Omental fat pad (tissue), 4 donors: ENCODE measurements at places on chromosomes 6 and 20.

DNA sequence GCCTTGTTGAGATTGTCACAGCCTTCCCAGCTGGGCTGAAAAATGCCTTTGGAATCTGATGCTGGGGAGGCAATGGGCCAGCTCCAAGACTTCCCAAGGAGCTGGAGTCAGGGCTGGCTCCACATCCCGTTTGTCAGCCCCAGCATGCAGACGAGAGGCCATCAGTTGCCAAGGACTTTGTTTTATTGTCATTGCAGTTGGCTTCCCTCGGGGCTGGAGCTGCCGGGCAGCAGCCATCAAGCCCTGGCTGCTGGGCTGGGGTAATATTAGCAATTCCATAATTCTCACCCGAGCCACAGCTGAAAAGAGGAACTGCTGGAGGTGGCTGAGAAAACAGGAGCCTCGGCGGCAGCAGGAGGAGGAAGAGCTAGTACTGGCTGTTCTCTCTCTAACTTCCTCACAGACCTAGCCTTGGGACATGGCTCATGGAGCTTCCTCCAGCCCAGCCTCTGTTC is 182.5 kb downstream of the CDC5L start:
- no peak for DNase-seq

GRCh38 chr6:23097566-23097965 is 528.2 kb downstream of the HDGFL1 start:
- DNase-seq: no peak

GRCh38 chr6:57432157-57432556 is 114.7 kb downstream of the PRIM2 start:
- DNase-seq: no peak

DNA sequence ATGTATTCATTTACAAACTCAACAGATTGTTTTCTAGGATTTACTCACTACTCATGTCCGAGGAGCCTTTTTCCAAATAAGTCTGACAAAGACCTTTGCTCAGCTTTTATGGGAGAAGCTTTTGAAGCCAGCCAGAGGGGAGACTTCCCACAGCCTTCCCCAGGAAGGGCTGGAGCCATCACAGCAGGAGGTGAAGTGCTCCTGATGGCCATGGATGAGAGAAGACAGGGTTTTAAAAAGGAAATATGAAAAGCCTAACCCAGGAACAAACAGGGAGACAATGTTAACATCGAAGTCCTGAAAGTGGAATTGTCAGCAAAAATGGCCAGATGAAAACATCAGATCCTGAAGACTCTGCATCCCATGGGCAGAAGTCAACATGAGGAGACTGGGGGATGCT is 11.6 kb upstream of the TAGAP start:
- no peak for DNase-seq

DNA sequence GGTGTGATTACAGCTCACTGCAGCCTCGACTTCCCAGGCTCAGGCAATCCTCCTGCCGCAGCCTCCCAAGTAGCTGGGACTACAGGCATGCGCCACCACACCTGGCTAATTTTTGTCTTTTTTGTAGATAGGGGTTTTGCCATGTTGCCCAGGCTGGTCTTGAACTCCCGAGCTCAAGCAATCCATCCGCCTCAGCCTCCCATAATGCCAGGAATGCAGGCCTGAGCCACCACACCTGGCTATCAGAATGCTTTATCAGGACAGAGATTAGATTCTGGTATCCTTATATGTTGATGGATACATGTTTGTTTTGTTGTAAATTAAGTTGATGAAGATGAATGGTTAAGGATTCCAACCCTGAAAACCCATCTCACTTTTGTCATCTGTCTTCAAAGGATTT is 24.2 kb downstream of the LHFPL5 start:
- DNase-seq: no peak

GRCh38 chr20:41432746-41433145 is 66.1 kb upstream of the EMILIN3 start:
- no peak for DNase-seq

DNA sequence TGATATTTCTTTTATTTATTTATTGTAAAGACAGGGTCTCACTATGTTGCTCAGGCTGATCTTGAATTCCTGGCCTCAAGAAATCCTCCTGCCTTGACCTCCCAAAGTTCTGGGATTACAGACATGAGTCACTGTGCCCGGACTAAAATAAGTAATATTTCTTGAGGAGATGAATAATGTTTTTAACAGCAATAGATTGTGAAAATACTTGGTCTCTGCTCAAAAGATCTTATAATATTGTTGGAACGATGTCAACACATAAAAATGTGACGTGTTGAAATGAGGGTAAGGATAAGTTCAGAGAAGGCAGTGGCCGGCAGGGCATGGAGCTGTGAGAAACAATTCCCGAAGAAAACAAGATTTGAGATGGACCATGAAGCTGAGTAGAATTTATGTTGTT is 178.7 kb downstream of the GJA1 start:
- DNase-seq: no peak

DNA sequence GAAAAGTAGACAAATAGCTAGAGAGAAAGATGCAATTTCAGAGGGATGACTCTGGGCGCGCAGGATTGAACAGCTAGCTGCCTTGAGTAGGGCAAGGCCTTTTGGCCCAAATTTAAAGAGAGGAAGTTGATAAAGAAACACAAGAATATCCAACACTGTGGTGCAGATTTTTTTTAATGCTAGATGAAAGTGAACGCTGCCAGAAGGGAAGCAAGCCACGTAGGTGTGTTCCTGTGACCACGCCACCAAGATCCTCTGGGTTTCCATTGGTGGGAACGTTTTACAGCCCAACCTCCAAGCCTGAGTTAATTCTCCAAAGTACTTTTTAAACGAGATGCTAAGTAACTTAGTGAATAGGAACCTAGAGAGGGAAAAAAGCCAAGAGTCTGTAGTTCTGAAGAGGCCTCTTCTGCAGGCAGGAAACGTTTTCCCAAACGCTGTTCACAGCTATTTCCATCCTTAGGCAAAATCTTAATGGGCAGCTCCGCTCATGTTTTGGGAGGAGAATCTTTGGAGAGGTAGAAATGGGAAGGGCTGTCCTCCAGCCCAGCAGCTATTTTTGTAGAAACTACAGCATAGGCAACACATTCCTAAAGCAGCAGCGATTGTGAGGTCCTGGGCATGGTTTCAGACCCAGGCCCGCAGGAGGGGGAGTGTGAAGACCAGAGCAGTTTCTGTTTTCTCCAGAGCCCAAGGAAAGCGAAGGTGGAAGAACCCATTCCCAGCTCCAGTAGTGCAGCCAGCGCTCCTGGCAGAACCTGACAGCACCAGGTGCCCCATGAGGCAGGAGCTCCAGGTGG is 8.2 kb downstream of the LY86 start:
- DNase-seq: no peak

DNA sequence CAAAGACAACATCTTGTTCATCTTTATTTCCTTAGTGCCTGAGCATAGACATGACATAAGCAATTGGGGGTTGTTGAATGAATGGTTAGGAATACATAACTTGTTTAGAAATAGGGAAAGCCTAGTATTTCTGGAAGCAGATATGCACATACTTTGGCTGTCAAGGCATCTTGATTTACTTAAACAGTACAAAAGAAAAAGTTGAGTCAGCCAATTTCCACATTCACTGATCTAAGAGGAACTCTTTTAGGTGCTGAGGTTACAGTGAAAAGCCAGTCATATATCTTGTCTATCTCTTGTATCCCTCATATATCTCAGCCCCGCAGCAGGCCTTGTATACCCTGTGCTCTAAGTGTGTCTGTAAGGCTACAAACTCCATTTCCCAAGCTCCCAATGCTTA is 11.6 kb downstream of the ZKSCAN4 start:
- no peak for DNase-seq
